HepG2 (cell line): ENCODE measurements at places on chromosomes 7 and 10.

DNA sequence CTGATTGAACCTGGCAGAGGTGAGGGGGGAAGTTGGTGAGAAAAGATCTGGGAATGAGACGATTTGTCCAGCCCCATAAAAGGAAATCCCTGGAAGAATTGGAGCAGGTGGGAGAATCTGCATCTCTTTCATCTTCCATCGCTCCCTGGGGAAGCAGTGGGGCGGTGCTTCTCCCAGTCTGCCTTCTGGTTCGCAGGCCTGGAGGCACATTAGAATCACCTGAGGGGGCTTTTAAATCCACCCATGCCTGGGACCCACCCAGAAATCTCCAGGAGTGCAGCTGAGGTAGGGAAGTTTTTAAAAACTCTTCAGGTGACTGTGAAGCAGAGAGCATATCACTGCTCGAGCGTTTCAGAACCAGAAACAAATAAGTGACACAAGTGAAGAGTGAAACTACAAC lies 26.7 kb upstream of the SYPL1 start:
- DNase-seq: no peak

DNA sequence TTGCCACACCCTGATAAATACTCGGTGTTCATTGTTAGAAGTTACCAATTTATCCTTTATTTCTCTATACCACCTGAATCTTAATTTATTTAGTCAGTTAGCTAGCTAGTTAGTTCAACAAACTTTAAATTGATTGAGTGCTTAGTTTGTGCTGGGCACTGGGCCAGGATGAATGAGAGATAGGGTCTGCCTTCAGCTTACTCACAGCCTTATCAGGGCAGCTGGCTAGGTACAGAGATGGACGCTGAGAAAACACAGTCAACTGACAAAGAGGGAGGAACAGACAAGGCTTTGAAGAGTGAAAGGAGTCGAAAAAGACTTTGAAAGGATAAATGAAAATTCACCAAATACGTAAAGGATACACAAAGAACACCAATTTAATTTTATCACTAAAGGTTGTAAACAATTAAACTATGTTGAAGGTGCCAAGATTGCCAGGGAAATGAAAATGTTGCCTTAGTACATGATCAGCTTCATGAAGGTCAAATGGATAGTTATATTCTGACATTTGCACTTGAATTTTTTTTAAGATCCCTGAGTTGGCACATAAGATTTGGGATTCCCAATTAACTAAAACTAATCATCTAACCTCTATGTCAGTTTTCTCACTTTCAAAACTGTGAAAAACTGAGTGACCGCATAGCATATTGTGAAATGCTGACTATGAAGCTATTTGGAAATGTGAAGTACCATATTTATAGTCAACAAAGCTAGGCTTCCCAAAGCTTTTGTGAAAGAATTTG lies 2.1 kb downstream of the CAV2 start:
- DNase-seq: no peak

DNA sequence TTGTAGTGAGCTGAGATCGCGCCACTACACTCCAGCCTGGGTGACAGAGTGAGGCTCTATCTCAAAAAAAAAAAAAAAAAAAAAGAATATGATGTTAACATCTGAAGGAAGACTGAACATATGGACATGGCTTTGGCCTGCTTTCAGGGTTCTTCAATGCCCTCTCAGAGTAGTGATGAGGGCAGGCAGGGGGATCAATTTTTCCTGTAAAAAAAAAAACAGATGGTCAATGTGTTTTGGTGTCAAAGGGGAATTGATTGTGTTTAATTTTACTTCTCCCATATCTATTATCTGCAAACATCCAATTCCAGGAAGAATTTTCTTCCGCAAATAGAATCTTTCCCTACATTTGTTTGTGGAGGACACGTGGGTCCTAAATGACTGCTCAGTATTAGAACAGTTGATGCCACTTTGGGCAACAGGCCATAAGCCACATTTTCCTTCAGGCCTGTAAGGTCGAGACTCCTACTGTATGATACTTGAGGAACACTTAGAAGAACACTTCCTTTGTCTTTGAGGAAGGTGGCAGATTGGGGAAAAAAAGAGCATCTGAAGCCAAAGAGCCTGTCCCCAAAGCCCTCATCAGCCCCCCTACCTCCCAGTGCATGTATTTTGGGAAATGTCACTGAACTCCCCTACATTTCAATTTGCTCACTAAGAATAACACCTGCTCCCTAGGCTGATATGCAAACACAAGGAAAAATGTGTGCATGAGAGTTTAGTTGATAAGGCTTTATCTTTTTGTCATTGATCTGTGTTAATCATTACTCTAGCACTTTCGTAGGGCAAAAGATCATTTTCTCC lies 28.3 kb downstream of the MGAM2 start:
- no peak for DNase-seq

DNA sequence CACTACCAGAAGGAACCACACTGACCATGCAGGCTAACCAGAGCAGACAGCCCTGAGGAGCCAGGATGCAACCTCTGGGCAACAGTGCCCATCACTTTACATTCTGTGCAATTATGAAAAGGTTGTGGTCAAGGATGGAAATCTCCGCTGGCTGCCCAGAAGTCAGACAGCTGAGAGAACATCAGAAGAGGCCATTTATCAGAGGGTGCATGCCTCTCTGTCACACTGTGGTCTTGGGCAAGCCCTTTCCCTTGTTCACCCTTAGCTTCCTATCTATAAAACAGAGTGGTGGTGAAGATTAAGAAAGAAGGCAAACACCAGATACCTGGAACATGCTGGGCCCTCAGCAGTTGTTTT lies 120.7 kb upstream of the GDF10 start:
- no peak for DNase-seq

DNA sequence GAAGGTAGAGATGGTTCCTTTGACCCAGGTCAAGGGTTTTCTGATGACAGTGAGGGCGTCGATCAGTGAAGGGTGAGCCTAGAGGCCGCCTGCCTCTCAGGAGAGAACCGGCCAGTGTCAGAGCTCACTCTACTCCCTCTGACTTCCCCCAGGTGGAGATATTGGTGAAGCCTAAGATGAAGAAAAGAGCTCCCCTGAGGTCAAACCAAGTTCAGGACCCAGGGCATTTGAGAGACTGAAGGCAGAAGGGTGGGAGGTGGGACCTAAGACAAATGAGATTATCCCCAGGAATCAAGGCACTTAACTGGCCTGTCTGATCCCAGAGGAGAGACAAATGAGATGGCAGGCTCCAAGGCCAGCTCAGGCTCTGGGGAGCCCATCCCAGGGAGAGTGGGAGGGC lies 104.7 kb downstream of the CDH23 start:
- DNase-seq: no peak

GRCh38 chr7:42624471-42624870 lies 287.4 kb downstream of the C7orf25 start:
- no peak for DNase-seq

- no peak for DNase-seq
Measured at GRCh38 chr7:46139079-46139478, 218.0 kb upstream of the IGFBP3 start.
